Cardiac fibroblast (primary cell): ENCODE measurements at places on chromosomes 4 and X.
A peak's percentile ranks its signal among the peaks of the same experiment; 100 is the strongest.

DNA sequence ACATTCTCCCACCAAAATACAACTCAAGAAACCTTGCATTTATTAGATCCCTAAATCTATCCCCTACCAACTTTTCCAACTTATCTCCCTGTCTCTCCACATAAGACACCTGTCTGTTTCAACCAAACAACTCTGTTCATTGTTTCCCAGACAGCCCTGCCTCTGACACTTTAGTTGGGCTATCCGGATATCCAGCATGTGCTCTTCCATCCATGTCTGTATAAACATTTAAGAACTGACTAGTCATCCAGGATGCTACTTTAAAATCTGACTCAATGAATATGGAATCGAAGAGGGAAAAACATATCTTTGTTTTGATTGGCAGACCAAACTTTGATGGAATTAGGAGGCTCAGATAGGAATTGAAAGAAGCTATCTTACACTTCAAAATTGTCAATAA lies 143.2 kb upstream of the DCAF8L1 start:
- no peak for DNase-seq

DNA sequence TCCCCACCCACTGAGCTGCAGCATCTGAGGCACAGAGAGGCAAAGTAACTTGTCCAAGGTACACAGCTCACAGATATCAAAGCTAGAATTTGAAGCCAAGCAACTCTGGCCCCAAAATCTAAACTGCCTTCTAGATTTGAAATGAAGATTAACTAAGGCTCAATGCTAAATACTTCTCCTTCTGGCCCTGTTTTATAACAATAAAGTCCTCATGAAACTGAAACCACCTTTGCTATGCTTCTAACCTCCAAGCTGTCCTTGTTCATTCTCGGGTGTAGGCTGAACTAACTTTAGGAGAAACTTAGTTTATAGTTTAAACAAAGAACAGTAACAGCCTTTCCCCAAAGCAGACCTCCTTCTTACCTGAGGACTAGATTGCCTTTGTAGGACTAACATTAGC lies 93.6 kb downstream of the DCTD start:
- no peak for DNase-seq

DNA sequence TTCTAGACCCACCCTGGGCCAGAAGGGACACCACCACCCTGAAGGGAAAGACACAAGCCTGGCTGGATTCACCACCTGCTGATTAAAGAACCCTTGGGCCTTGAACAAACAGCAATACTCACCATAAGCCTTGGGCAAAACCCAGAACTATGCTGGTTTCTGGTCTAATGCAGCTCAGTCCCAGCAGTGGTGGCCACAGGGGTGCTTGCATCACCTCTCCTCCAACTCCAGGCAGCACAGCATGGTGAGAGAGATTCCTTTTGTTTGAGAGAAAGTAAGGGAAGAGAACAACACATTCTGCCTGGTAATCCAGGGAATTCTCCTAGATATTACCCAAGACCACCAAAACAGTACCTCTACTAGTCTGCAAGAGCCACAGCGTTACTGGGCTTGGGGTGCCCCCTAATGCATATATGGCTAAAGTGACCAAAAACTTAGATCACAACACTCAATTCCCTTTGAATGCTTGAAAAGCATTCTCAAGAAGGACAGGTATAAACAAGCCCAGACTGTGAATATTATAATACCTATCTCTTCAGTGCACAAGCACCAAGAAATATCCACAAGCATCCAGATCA lies 25.7 kb downstream of the RNF128 start:
- DNase-seq = peak; percentile 18

GRCh38 chrX:53233536-53233935 lies 8.5 kb upstream of the KDM5C start:
- no peak for DNase-seq
